ENCODE measurements at places on chromosomes 3 and 15. TPM values are rescaled to one million over a fixed set of nuclear protein-coding genes. Genes with fewer than 3 reads are reported as not detected.

POC1A gene
- total RNA-seq, result 1.5 TPM

ARRDC4 gene
- 15.8 TPM for total RNA-seq

SLC28A1 gene
- total RNA-seq, result 0.50 TPM

ARIH2 gene
- total RNA-seq, result 141 TPM

SV2B gene
- total RNA-seq, result 2.5 TPM

STARD9 gene
- total RNA-seq, result 6.9 TPM

CPNE9 gene
- not detected for total RNA-seq

SST gene
- total RNA-seq, result not detected

PPP1R14D gene
- total RNA-seq, result not detected

NDUFB5 gene
- total RNA-seq, result 363 TPM

CCR9 gene
- not detected for total RNA-seq

All from left ventricle myocardium superior (tissue), 1 donor.